ENCODE measurements at places on chromosomes 7 and 10.

DNA sequence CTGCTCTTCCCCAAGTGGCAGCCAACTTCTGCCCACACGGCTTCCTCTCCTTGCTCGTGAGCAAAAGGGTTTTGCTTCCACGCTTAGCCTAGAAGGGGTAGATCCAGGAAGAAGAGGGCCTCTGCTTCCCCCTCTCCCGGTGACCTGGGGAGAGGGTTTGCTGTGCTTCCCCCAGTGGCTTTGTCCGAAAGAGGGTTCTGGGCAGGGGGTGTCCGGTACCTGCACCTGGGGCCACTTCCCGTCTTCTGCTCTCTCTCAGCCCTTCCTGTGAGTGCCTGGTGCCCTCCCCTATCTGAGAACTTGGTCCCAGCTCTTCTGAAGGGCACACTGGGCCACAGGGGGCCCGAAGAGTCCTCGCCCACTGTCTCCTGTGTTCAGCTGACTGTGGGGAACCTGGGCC lies 11.3 kb downstream of the JAKMIP3 start:
- DNase-seq = no peak

DNA sequence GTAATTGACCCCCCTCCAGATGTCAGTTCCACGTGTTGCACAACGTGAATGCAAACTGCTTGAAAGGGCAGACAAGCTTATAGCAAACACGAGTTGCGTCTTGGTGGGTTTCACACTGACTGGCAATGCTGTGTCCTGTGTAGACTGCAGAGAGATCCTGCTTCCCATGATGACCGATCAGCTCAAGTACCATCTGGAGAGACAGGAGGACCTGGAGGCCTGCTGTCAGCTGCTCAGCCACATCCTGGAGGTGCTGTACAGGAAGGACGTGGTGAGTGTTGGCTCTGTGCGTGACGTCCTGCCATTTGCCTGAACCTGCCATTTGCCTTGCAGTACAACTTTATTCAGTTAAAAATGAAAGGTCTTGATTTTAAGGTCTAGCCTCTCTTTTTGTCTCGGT lies 71.1 kb downstream of the INSYN2A start:
- DNase-seq = no peak

- no peak for DNase-seq
Measured at GRCh38 chr10:34811968-34812514, 3.1 kb downstream of the PARD3 start.

DNA sequence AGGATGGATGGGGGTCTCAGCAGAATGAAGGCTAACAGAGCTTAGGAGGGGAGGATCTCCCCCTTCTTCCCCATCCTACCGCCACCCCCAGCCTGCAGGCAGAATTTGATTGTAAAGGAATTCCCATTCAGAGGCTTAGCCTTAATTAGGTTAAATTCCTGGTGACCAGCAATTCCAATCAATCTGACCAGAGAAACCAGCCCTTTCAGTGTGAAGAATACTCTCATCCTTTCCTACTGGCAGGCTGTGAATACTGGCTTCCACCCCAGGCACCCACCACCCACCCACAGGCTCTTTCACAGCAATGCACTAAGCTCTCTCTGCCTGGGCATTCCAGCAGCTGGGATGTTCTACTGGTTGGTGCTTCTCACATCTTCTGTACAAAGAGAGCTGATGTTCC lies 137.9 kb upstream of the LYZL1 start:
- no peak for DNase-seq

- no peak for DNase-seq
Measured at GRCh38 chr10:68537796-68538195, 10.5 kb upstream of the SLC25A16 start.

DNA sequence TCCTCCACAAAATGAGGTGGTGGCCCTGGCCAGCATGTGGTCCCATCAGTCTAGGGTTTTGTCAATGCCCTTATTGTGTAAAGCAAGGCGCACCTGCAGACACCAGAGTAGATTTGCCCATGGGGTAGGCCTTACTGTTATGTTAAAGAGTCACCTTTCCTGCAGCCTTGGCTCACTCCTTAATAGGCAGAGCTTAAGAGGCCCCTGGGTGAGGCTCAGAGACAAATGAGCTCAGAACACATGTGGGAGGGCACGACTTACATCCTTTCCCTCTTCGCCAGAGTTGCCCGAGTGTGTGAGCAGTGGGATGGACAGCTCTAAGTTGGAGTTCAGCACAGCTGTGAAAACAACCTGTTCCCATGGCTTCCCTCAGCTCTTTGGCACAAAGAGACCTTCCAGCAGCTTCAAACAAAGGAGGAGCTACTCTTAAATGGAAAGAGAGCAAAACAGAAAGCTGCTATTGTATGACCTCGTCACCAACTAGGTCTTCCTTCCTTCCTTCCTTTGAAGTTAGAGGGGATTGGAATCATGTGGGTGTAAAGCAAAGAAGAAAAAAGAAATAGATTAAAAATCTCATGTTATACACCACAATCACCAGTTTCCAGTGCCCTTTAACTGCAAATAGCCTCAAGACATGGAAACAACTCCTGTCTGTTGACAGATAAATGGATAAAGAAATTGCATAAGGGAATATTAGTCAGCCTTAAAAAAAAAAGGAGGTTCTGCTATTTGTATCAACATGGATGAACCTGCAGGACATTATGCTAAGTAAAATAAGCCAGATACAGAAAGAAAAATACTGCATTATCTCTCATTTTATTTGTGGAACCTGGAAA lies 11.9 kb upstream of the XPNPEP1 start:
- peak; percentile 43 for DNase-seq

DNA sequence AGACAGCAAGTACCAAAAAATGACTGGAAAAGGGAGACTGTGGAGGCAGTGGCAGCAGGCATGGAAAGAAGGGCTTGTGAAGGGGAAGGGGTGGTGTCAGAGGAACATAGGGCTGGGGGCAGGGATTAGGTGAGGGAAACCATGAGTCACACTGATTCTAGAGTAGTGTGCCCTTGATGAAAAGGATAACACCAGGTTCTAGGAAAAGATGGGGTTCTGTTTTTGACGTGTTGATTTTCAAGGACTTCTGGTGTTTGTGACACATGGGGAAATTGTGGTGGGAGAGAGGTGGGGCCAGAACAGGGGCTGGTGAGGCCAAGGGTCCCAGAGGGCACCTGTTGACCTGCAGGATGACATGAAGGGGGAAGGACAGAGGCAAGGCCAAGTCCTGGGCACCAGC lies 57.1 kb downstream of the FIGNL1 start:
- no peak for DNase-seq

GRCh38 chr7:101845974-101846373 lies 28.5 kb downstream of the CUX1 start:
- DNase-seq = no peak

DNA sequence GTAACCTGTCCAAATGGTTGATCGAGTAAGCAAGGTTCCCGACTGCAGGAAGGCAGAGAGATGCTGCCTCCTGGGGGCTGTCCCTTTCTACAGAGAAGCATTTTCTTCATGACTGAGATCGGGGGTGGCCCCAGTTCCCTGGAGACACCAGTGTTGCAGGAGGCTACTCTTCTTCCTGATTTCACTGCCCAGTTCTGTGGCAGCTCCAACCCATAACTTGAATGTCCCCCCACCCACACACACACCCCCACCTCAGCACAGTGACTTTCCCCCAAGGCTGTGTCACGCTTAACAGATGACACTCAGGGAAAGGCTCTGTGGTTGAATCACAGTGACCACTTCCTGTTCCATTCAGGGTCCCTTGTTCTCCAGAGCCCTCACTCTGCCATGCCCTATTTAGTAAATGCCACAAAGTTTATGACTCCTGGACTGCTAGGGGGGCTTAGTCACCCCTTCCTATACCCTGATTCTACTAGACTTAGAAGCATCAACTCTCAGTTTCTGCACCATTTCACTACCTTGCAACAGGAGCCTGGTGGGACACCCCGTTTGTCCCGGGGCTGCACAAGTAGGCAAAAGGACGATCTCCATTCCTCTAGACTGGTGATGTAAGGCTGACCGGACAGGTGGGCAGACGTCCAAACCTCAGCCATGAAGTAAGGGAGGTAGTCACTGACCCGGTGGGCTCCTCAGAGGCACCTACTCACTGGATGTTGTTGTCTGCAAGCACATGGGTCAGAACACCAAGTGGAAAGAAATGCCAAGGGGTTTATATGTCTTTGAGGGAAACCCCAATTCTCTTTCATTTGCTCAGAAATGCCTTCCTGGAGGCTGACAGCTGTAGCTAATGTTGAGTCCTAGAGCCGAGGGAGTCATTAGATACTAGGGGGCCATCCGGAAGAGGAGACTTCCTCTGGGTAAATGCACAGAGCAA lies 31.3 kb upstream of the SMC3 start:
- peak; percentile 73 for DNase-seq

DNA sequence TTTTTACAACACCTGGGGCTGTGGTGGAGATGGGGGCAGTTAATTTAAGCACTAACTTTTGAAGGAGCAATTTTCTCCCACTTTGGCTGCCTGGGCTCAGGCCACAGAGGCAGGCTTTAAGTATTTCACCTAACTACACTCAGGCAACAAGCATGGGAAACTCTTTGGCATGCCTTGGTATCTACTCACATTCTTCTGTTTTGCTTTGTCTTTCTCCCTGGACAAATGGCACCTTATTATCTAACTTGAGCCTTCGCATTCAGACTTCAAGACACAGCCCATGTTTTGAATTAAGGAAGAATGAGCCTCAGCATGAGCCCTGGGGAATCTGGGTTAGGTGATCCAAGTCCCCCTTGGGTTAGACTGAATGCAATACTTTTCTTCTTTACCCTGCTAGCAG lies 31.8 kb upstream of the BMPER start:
- DNase-seq = no peak

DNA sequence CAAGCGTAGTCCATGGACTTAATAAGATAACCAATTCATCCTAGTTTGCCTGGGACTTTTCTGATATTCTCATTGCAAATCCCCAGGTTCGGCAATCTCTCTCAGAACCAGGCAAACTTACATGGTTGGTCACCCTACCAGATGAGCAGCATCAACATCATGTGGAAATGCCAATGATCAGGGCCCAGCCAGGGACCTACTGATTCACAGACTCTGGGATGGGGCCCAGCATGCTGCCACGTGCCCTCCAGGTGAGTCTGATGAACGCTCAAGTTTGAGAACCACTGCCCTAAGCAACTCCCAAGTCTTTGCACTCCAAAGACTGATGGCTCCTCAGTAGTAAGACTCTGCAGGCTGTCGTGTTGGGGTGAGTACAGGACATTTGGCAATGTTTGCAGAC lies 2.7 kb downstream of the LAMB4 start:
- DNase-seq = no peak

DNA sequence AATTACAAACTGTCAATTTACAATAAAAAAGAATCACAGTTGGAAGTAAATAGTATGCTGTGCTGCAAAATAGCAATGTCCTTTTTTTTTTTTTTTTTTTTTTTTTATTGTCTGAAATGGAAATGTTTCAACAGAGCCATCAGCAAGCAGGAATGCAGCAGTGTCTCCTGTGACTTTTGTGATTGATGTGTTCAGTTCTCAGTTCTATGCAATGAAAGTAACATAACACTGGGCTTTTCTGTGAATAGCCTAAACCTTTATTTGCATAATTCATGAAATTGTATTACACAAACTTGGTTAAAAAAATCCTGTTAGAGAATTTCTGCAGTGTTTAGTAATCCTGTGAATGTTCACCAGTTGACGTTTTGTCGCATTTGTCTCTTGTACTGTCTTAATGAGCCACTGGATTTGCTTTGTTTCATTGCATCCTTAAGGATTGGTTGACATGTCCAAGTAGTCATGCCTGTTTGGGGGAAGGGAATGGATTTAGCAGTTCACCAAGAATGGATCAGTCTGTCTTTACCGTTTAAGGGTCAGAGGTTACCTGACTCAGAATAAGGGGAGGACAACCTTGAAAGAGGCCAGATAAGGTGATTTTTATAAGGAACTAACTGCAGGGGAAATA lies 192.7 kb downstream of the MLLT10 start:
- DNase-seq = no peak

DNA sequence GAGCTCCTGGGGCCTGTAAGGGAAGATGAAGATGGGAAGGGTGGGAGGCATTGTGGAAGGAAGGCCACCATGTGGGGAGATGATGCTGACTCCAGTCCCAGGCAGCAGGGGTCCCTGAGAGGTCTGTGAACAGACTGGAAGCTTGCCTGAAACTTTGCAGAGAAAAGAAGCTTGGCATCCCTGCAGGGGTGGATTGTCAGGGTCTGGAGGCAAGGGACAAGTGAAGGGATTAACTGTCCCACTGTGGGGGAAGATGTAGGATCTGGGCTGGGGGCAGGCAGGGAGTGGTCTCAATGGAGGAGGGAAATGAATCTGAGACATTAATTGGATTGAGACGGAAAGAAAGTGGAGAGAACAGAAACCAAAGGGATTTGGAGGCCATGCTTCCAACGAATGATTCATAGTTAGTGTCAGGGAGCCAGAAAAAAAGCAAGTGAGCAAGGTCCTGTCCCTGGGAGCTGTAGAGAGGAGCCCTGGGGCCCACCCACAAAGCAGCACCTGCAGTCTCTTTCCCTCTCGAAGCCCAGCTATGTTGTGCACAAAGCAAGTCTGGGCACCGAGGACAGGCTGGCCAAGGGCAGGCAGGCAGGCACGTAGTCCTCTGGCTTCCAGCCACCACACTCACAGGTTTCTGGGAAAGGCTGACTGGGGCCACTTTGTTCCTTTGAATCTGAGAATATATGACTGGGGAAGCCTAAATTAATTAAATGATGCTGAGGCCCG lies 4.7 kb upstream of the SLC18A3 start:
- no peak for DNase-seq

GRCh38 chr10:35579726-35580422 lies 25.3 kb upstream of the GJD4 start:
- no peak for DNase-seq

DNA sequence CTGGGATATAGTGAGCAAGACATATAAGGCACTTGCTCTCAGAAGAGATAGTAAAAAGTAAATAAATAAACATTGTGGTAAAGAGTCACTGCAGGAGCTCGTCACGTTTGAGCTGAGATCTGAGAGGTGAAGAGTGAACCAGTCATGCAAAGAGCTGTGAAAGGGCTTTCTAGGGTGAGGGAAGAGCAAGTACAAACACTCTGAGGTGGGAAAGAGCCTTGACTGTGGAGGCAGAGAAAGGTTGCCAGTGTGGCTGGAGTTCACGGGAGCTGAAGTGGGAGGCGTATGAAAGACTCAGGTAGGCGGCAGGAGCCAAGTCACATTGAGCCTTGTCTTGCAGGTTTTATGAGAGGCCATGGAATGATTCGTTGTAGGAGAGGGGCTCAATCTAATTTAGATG lies 141.0 kb downstream of the C1GALT1 start:
- DNase-seq = no peak

DNA sequence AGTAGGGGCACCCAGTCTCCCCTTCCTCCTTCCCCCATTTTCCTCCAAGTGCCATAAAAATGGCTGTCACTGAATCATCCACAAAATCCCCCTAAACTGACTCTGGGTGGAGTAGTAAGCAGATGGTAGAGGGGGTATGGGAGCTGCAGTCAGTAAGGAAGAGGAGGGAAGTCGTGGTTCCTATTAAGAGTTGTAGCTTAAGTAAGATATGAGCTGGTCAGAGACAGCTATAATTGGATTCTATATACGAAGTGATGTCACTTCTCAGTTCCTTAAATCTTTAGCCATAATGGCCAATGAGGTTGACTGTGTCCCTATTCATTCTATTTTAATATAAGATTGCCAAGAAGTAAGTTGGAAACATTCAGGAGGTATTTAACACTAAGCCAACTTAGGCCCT lies 131.7 kb downstream of the SLC16A9 start:
- DNase-seq = no peak

- DNase-seq = no peak
Measured at GRCh38 chr7:127365164-127365956, 27.1 kb downstream of the ZNF800 start.
